Activated CD4-positive, alpha-beta memory T cell treated with anti-CD3 and anti-CD28 coated beads for 36 hours (primary cell): ENCODE measurements at places on chromosomes 7 and 10. TPM values are rescaled to one million over a fixed set of nuclear protein-coding genes. Genes with fewer than 3 reads are reported as not detected.

- no peak for DNase-seq
These were observed 282.6 kb upstream of the LRRN3 start for GRCh38 chr7:110808361-110808760.

DNA sequence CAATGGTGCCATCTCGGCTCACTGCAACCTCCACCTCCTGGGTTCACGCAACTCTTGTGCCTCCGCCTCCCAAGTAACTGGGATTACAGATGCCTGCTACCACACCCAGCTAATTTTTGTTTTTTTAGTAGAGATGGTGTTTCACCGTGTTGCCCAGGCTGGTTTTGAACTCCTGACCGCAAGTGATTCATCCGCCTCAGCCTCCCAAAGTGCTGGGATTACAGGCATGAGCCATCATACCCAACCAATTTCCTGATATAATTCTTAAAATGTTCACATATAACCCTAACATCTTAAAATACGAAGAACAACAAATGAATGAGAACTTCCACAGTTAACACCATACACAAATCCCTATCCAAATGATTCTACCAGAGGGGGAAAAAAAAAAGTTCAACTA is 31.2 kb downstream of the BAIAP2L1 start:
- DNase-seq: no peak

DNA sequence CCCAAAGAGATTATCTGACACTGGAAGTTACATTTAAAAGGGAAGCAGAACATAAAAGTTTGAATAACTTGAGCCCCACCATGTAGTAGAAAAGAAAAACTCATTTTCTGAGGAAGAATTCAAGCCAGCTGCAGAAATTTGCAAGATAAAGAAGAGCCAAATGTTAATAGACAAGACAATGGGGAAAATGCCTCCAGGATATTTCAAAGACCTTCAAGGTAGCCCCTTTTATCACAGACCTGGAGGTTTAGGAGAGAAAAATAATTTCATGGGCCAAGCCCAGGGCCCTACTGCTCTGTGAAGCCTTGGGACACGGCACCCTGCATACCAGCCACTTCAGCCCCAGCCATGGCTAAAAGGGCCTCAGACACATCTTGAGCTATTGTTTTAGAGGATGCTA is 18.4 kb upstream of the AKR1C1 start:
- DNase-seq: no peak

DNA sequence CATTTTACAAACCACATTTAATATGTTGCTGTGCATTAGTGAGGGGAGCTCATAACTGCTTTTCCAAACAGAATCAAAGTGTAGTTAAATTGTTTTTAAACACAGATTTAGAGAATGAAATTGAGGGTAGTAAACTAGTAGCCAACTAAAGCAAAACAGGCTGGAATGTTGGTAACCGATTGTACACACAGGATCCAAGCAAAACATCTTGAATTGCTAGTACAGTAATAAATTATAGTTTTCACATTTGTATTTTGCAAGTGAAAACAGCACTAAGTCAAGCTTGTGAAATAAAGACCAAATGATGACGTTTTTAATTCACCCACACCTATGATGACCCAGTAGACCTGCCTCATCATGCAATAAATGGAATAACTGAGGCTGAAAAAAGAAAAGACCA is 198.3 kb downstream of the HDAC9 start:
- no peak for DNase-seq

DNA sequence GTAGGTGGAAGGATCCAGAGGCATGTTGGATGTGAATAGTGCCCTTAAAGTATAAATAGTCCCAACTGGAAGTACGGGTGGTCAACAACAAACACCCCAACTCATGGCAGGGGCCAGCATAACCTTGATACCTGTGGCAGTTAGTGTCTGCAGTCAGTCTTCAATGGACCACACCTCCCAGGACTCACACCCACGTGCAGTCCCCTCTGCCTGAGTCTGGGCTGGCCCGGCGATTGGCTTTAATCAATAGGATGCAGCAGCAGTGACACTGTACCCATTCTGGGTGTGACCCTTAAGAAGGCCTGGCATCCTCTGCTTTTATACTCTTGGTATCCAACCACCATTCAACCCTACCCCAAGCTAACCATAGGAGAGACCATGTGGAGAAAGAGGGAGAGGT is 18.6 kb downstream of the DRGX start:
- no peak for DNase-seq

DNA sequence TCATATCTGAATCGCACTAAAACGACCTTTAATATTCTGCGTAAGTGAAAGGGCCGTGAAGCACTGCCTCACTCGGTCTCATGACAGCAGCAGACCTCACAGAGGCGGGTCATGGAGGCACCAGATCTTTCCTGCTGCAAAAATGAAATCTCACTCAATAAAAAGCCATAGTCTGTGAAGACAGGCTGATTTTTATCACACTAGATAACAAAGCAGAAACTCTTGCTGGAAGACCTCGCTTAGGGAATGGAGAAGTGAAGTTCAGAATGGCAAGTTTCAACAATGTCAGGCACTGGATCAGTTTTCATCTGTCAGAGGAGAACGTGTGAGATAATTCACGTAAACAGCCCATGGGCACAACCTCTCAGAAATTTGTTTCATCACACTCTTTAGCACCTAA is 8.0 kb downstream of the SEPHS1 start:
- no peak for DNase-seq

DNA sequence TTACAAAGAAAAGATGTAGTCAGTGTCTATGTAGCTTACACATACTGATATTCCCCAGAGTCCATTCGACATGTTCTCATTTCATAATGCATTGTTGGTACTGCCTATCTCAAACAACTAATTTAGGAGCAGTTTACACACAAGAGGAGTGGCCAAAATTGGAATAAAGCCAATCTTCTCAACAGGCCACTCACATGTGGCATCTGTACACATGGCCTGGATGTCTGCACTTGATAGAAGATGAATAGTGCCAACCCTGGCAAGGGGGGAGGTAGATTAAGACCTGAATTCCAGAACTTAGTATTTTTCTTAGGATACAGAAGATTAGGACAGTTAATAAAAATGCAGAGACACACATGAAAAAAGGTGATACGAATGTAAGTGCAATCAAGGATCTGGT is 125.3 kb upstream of the STARD3NL start:
- no peak for DNase-seq

DNA sequence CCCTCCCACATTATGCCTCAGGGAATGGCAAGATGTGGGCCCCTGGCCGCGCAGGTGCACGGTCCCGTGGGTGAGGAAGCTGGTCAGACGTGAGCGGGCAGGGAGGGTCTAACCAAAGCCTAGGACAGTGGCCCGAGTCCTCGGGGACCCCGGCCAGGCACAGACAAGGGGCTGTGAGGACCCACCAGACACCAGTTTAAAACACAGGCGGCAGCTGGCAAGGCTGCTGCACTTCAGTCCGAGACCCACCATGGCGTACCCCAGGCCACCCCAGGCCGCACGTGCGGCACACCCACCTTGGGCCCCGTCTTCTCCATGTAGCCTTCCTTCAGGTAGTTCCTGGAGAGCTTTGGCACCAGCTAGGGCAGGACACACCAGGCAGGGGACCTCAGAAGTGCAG is 23.5 kb downstream of the GET4 start:
- no peak for DNase-seq

DNA sequence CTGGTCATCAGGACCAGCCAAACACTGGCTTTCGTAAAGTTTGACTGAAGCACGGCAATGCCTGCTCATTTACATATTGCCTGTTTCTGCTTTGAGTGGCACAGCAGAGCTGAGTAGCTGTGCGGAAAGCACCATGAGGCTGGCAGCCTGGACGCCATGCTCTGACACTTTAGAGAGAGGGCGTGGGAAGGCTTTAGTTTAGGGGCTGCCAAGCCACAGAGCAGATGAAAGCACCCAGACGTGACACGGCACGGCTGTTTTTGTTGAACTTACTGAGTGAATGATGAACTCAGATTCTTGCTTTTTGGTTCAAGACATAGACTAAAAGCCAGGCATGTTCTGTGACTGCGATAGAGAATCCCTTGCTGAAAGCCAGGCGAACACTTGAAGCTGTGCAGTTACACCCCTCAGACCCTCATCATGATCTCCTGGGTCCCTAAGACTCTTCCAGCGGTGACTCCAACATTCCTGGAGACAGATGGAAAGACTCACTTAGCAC is 182.1 kb downstream of the ZMYND11 start:
- DNase-seq: peak; percentile 55

- no peak for DNase-seq
These were observed 148.6 kb downstream of the CYP26A1 start for GRCh38 chr10:93222211-93222754.

GRCh38 chr10:608331-609261 is 80.9 kb downstream of the DIP2C start:
- DNase-seq: no peak

DNA sequence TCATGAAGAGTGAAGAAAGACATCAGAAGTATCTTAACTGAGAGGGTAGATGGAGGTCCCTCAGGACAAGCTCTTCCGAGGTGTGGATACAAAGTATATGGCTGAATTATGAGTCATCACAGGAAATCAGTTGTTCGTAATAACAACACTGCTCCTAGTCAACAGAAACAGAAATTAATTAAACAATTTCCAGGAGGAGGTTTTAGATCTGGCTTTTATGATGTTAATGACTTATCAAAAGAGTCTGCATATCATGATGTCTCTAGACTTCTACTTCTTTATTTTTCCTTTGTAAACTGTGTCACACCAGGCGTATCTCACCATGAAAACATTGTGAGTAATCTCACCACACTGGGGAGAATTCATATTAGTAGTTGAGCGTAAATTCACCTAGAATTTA is 31.2 kb downstream of the OSBPL3 start:
- no peak for DNase-seq

DNA sequence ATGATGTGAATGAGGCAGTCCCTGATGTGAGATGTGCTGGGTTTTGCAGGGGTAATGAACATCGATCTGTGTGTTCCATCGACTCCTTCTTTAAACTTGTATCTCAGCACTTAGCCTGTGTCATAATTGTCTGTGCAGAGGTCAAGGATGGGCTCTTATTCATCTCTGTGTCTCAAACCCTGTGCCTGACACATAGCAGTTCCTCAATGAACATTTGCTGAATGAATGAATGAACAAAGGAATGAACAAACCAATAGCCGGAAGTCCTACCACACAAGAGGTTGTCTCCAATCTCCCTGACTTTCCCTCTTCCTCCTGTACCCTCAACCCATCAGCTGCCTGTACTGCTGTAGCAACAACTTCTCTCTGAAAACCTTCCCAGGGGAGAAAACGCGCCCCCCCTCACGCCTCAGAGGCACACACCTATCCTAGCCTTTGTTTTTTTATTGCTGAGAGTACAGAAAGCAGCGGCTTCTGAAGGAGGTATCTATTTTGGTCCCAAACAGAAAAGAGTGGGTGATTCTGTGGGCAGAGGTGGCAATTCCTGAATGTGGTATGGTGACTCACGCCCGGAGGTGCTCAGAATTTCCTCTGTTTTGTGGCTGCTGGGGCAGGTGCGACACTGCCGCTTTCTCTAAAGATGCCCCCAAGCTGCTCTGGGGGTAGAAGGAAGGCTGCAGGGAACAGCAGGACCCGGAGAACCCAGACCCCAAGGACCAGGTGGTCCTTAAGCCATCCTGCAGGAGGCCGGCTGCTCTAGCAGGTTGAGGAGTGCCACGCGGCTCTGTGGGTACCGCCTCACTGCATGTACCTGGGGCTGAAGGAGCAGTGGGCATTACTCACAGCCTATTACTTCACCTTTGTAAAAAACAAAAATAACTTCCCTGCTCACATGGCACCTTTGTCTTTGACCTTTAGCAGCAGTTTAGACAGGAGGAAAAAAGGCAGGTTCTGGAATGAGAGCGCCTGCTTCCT is 9.6 kb downstream of the IL2RA start:
- DNase-seq: peak; percentile 92

DNA sequence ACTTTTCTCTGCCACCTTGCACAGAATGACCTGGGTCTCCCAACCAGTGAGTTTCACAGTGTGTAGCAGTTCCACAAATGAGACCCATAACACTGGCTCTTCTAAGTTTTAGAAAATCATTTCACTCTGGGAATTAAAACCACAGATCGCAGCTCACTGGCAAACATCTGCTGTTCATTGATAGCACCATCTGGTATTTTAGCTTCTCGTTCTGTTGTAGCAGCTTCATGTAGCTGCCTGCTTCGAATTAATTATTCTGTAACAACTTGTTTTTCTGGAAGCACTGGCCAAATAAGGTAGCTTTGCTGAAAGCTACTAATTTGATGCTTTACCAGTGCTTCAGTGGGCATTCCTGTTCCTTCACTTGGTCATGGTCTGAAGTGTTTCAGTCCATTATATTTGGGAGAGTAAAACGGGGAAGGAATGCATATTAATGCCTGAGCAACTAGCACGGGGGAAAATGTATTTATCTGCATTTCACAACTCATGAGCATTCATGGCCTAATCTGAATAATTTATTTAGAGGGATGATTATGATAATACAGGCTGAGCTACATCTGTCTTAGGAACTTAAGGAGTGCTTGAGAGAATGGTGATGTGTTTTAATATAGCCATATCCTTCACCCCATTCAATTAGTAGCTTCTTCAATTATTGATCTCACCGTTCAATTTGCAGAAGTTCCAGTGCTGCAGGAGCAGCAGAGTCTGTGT is 447.4 kb downstream of the XPNPEP1 start:
- DNase-seq: no peak

- DNase-seq: no peak
These were observed 110.8 kb upstream of the LRGUK start for GRCh38 chr7:134016223-134016941.

GRCh38 chr10:119253433-119254174 is 46.2 kb downstream of the GRK5 start:
- peak; percentile 79 for DNase-seq

- no peak for DNase-seq
These were observed 13.7 kb upstream of the CUL2 start for GRCh38 chr10:35103882-35104281.

GRCh38 chr10:86226781-86227201 is 139.8 kb downstream of the GRID1 start:
- DNase-seq: no peak

DNA sequence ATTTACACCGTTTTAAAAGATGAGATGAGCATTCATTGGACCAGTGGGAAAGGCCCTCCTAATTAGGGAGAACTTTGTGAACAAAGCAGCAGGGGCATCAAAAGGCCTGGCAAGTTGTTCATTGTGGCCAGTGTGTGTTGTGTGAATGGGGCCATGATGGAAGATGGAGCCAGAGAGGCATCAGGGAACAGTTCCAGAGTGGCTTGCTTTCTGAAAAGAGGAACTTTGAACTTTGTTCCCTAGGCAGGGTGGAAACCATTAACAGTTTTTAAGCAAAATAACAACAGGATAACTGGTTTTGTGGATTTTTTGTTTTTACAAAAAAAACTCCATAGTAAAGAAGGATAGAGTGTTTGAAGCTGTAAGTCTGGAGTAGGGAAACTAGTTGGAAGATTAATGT is 12.5 kb downstream of the SUV39H2 start:
- DNase-seq: no peak

Gene RADIL
- 0.15 TPM for total RNA-seq

Gene AVPI1
- total RNA-seq: 1.7 TPM

Gene PARD3
- 1.2 TPM for total RNA-seq

Gene LRGUK
- 0.07 TPM for total RNA-seq

Gene ASB4
- not detected for total RNA-seq

Gene C10orf105
- 0.76 TPM for total RNA-seq

Gene STAMBPL1
- 27.9 TPM for total RNA-seq

Gene AASS
- 2.3 TPM for total RNA-seq
